SJSA1 (cell line): ENCODE measurements at places on chromosomes 1 and 21.

DNA sequence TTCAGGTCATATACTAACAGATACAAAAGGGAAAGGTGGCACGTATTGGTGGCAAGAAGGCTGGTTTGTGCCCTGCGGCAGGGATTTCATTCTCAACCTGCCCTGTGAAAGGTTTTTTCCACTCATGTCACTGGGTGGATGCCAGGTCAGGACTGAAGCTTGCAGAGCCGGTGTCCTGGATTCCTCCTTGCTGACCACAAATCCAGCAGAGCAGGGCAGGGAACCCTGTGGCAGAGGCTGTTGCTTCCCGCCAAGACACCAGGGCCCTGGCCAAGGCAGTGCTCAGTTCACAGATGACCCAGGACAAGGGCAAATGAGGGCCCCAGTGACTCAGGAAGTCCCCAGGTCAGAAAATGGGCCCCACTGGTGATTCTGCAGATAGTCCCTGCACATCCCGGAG lies 16.4 kb downstream of the BSND start:
- H3K27me3 ChIP-seq, result no peaks in the 10 kb centered on the region
- H3K4me1 ChIP-seq, result no peaks in the 10 kb centered on the region
- no peak for DNase-seq
- no peak overlapping the region for H3K4me3 ChIP-seq
- no peak overlapping the region for H3K27ac ChIP-seq
- no peaks in the 10 kb centered on the region for H3K36me3 ChIP-seq

DNA sequence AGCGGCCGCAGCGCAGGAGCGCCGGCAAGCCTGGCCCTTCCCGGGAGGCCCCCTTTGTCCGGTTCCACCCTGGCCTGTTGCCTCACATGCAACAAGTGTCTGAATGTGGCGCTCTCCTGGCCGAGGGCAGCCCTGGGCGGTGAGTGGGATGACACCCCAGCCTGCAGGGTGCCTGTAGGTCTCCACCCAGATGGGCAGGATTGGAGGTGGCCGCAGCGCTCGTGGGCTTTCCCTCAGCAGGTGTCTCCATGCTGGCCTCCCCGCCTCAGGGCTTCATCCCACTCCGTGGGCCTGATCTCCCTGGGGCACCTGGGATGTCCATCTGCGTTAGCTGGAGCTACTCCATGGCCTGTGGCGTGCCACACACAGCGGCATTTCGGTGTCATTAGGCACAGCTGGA lies 1.5 kb downstream of the MIB2 start:
- no peak overlapping the region for H3K27ac ChIP-seq
- peaks cover 26% of the 10 kb centered on the region for H3K36me3 ChIP-seq
- peak overlapping the region; percentile 97 for H3K4me3 ChIP-seq
- no peaks in the 10 kb centered on the region for H3K27me3 ChIP-seq
- peaks cover 17% of the 10 kb centered on the region for H3K4me1 ChIP-seq

DNA sequence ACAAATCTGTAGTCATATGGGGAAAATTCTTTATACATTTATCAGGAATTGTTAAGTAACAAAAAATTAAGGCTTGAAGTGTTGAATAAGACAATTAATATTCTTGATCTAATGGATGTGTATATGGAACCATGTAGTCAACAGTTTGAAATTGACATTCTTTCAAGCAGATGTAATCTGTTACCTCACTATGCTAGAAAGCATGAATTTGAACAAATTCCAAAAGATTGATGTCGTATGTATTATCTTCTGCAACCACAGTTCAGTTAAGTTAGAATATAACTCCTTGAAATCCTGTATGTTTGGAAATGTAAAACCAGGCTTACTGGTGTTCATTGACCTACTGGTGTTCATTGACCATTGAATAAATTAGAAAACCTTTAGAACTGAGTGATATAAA lies 16.1 kb downstream of the CCDC18 start:
- H3K36me3 ChIP-seq, result peaks cover 67% of the 10 kb centered on the region
- H3K4me3 ChIP-seq, result no peak overlapping the region
- no peaks in the 10 kb centered on the region for H3K4me1 ChIP-seq
- no peaks in the 10 kb centered on the region for H3K27me3 ChIP-seq

DNA sequence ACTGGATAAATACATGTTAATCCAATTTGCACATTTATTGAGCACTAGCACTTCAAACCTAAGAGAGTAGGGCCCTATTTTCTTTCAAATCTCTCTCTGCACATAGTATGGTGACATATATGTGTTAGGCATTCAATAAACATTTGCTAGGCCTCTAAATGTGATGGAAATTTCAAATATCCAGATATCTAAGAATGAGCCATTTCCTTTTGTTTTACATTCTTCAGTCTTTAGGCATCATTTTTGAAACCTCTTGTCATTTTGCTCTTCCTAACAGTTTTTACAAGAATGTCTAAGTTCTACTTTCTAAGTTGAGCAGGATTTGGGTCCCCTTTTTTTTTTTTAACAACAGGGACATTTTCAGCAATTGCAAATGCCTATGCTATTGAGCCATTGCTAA lies 395.7 kb upstream of the ST6GALNAC5 start:
- H3K4me1 ChIP-seq, result no peaks in the 10 kb centered on the region
- H3K36me3 ChIP-seq, result no peaks in the 10 kb centered on the region
- DNase-seq, result no peak
- H3K27ac ChIP-seq, result no peak overlapping the region
- H3K27me3 ChIP-seq, result no peaks in the 10 kb centered on the region
- no peak overlapping the region for H3K4me3 ChIP-seq

DNA sequence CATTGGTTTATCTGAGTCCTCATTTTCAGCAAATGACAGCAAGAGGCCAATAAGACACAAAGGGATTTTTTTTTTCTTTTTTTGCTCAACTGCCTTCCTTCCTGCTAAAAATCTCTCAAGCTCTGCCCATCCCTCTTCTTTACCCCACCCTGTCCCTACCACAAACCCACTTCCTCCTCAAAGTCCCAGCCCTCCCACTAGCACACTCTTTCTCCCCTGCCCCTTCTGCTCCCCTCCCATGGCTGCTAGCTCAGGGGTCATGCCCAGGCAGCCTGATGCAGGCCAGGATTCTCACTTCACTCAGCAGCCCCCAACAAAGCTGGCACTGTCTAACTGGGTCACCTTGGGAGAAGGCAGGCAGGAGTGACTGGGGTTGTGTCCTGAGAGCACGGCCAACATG lies 28.8 kb upstream of the PPP2R5A start:
- no peak for DNase-seq
- no peak overlapping the region for H3K27ac ChIP-seq
- H3K4me1 ChIP-seq, result no peaks in the 10 kb centered on the region
- H3K36me3 ChIP-seq, result no peaks in the 10 kb centered on the region
- H3K4me3 ChIP-seq, result no peak overlapping the region
- H3K27me3 ChIP-seq, result no peaks in the 10 kb centered on the region

DNA sequence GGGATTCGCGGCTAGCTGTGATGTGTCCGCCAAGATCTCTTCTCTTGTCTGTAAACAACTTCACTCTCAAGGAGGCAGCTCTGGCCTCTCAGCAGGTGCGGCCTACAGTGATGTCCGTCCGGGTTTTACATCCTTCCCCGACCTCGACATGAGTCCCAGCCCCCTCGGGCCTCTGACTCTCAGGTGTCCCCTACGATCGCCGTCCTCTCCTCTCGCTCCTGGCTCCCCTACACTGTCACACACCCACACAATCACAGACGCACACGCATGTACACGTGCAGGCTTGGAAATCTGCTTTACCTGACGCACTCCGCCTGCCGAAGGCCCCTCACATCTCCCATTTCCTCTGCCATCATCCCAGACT lies 797 bp upstream of the RSPH1 start:
- H3K4me3 ChIP-seq, result peak overlapping the region; percentile 39
- H3K27ac ChIP-seq, result no peak overlapping the region
- peaks cover 6% of the 10 kb centered on the region; the same call in 1 of the 2 replicates for H3K4me1 ChIP-seq
- H3K27me3 ChIP-seq, result no peaks in the 10 kb centered on the region; the same call in 1 of the 2 replicates

- H3K27ac ChIP-seq, result no peak overlapping the region
- no peak overlapping the region for H3K4me3 ChIP-seq
- H3K27me3 ChIP-seq, result no peaks in the 10 kb centered on the region
- DNase-seq, result no peak
These were observed 64.0 kb downstream of the KIF21B start for GRCh38 chr1:200959411-200959921.

- no peak overlapping the region for H3K4me3 ChIP-seq
- peaks cover 3% of the 10 kb centered on the region; the same call in 1 of the 2 replicates for H3K36me3 ChIP-seq
- no peaks in the 10 kb centered on the region for H3K27me3 ChIP-seq
These were observed 55.7 kb downstream of the HLCS start for GRCh38 chr21:36910581-36911307.

DNA sequence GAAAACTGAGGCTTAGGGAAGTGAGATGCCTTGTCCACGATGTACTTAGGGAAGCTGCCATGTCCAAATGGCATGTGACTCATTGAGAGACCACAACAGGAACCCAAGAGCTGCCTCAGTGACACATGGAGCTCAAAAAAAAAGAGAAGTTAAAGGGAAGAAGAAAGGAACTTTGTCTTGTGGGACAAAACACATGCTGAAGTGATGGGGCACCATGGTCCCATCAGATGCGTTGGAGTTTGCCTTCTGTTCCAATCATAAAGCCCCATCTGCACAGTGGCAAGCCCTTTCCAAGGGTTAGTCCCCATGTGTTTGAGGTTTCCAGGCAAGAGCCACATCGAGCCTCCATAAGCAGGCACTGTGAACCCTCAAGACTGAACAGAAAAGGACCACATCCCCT lies 8.0 kb downstream of the MED8 start:
- peaks cover 56% of the 10 kb centered on the region for H3K36me3 ChIP-seq
- no peaks in the 10 kb centered on the region for H3K27me3 ChIP-seq
- H3K27ac ChIP-seq, result no peak overlapping the region
- no peak overlapping the region for H3K4me3 ChIP-seq
